Upper lobe of left lung (tissue), 6 donors: ENCODE measurements at places on chromosomes 7 and 10.

DNA sequence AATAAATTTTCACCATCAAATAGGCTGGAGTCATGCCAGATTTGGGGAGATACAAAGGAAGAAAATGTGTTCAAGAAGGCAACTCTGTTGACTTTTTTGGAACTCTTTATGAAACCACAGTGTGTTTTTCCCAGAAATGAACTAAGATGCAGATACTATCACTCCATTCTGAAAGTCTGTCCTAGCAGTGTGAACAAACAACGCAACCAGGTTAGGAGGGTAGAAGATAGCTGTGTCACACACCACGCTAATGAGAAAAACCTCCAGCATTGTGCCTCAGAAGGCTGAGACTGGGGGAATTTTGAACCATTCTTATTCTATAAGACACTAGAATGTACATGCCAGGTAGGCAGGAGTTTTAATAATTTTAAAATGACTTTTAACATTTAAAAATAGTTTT is 15.9 kb upstream of the ATP6V0A4 start:
- DNase-seq, result no peak

DNA sequence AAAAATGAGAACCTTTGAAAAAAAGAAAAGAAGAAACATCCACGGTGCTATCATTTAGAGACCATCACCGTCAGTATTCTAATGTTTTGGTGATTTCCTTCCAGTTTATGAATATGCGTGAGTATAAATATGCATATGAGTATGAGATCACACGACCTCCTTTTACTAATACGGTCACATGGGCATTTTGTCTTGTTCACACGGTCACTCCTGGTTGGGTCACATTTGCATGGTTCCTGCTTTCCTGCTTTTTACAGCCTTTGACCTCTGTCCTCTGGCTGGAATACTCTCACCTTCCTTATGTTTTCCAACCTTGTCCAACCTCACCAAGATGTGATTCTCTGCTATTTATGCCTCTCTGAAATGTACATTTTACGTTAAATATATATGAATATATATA is 25.3 kb upstream of the LMTK2 start:
- no peak for DNase-seq

GRCh38 chr7:41592794-41593193 is 110.1 kb downstream of the INHBA start:
- DNase-seq, result no peak

GRCh38 chr10:33273295-33274002 is 61.0 kb downstream of the NRP1 start:
- DNase-seq, result peak; percentile 88

- no peak for DNase-seq
These were observed 8.6 kb upstream of the ADARB2 start for GRCh38 chr10:1745780-1746456.

DNA sequence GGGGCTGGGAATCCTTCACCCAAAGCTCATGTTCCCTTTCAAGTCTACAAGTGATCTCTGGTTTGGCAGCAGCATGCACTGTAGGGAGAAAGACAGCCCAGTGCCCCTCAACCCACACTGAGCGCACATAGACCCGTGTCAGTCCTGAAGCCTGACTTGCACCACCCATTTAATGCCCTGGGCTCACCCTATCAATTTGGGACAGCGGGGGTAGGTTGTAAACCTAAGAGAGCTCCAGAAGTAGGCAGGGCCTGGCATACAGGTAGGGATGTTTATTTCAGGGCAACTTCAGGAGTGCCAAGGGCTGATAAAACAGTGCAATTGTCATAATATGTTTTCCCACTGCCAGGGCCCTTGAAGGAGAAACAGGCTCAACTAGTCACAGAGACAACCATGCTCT is 3.5 kb upstream of the ATP6V0E2 start:
- DNase-seq, result no peak

DNA sequence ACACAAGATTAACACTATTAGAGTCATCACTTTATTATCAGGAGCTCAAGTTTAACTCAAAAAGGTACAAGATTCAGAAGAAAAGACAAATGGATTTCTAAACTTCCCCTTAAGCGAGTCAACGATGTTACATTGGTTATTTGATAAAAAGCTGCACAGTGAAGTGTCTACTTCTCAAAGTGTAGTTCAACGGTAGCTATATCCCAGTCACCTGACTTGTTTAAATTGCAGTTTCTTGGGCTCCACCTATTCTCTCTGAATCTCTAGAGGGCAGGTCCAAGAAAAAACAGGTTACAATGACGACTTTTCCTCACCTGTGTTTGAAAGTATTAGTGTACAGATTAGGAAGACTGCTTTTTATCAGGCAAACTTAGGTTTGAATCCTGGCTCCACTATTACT is 16.6 kb downstream of the MINDY3 start:
- no peak for DNase-seq

- no peak for DNase-seq
These were observed 68.1 kb downstream of the CALN1 start for GRCh38 chr7:72343991-72344390.

GRCh38 chr7:100867776-100868485 is 744 bp downstream of the TRIP6 start:
- DNase-seq, result peak; percentile 31

DNA sequence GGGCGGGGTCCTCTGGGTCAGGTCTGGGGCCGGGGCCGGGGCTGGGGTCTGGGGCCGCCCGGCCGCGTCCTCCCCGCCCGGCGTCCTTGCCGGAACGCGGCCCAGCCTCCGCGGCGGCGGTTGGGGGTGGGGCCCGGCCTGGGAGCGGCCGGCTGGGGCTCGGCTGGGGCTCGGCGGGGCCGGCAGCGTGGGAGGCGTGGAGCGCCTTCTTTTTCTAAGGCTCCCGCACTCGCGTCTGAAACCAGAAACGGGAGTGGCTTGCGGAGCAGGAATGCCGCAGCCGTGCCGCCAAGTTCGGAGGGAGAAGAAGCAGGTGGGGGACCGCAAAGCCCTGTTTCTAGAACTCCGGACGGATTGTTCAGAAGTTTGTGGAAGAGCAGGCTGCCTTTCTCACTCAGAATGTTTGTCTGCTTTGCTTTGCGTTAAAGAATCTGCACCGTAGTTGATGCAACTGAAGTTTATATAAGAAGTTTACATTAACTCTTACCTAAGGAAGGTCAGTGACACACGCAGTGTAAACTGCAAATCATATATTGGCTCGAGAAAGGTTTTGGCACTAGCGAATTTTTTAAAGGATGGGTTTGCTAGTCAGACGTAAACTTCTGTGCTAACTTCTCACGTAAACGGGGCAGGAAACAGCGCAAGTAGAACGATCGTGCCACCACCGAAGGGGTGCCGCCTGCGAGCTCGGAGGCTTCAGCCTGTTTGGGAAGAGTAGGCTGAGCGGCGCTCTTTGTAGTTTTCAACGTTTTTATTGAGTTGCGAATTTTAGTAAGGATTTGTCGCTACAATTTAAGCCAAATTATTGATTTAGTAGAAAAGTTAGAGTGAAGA is 729 bp downstream of the DNAJB6 start:
- peak; percentile 95 for DNase-seq

DNA sequence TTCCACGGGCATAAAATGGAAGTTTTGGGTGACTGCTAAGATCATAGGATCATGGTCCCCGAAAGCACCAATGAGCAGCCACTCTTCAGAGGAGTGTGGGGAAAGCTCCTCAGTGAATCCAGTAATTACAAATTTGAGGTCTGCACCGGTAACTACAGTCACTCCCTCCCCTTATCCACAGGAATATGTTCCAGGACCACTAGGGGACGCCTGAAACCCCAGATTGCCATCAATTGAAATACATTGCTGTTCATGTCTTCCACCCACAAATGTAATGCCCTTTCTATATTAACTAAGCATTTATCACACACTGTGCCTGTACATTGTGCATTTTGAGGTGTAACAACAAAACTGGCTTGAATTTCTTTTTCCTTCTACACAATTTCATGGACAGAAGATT is 447.9 kb upstream of the PFKP start:
- DNase-seq, result no peak

- DNase-seq, result no peak
These were observed 45.4 kb downstream of the GPR37 start for GRCh38 chr7:124720195-124720594.

DNA sequence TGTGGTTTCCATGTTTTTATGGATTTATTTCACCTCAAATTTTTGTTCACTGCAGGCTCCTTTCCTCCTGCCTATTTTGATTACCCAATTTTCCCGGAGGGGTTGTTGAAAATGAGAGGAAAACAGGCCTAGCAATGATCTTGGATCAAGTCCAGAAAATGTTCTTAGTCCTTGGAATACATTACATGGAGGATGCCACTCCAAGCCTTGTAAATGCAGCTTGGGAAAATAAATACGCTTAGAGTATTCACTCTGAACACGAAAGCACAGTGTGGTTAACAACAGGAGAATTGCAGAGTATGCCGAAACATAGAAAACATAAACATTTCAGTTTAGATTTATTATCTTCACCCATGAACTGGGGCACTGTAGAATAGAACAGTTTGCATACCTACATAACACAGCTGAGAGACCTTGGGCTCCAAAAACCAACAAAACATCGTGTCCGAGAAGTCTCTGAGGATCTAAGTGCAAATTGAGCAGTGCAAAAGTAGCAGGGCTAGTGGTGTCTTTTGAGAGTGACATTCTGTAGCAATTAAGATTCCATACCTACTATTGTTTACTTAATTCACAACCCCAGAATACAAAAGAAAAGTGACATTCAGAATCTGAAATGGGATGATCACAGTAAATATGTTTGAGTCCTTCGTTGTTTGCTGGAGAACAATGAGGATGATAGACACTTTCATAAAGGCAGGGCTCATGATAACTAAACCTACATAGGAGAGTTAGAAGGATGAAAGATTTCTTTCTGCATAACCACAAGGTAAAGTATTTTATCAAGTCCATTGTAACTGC is 7.6 kb upstream of the CD36 start:
- DNase-seq, result no peak

GRCh38 chr10:96747734-96748550 is 27.6 kb upstream of the PIK3AP1 start:
- DNase-seq, result no peak

- no peak for DNase-seq
These were observed 138.8 kb downstream of the ADARB2 start for GRCh38 chr10:1598393-1599153.

GRCh38 chr7:74499835-74500388 is 46.2 kb downstream of the GTF2IRD1 start:
- DNase-seq, result no peak

GRCh38 chr7:113159746-113160339 is 41.5 kb upstream of the SMIM30 start:
- no peak for DNase-seq

DNA sequence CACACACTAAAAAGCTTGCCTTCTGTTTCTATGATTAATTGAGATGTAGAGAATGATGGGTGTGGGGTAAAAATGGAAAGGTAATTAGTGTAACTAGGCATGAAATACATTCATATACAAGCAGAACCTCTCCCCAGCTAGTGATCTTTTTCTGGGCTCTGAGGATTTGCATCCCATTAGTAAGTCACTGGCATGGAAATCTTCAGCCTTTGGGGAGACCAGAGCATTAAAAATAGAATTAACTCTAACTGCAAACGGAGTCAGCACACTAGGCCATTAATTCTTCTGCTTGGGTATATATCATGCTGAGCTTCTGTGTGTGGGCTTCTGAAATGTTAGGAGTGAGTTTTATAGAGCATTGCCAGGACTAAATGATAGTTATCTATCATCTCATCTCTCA is 128.9 kb downstream of the HDAC9 start:
- no peak for DNase-seq

DNA sequence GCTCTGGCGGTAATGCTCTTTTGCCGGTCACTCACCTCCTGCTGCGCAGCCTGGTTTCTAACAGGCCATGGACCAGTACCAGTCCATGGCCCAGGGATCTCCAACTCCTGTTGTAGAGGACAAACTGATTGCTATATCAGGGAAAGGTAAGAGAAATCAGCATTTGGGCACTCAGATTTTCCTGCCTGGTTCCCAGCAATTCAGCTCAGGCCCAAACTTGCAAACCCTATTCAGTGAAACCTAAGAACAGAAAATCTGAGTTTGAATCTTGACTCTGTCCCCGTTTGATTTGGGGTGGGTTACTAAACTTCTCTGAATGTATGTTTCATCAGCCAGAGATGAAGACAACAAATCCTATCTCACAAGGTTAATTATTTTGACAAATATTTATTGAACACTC is 77.4 kb downstream of the GFRA1 start:
- DNase-seq, result no peak

DNA sequence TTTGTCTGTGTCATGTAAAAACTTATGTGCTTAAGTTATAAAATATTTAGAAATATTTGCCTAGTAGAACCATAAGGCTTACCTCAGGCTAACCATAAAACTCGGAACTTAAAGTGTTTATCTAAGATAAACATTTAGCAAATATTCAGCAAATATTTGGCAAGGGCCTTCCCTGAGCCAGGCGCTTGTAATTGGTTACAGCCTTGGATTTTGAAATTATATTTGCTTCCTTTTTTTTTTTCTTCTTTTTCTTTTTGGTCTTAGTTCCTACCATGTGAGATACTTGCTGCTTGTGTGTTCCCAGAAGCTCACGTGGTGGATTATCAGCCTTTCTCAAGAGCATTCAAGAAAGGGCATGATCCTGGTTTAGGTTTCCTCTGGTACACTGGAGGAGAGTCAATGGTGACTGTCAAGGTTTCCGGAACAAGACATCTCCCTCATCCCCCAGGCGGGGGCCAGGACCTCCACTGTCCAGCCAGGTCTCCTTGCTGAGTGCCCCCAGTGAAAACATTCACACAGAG is 5.2 kb upstream of the BRI3 start:
- no peak for DNase-seq
